ENCODE measurements at places on chromosomes 11 and 22. TPM values are rescaled to one million over a fixed set of nuclear protein-coding genes. Genes with fewer than 3 reads are reported as not detected.

- DNase-seq: no peak
Measured at GRCh38 chr11:68223275-68223674, 10.2 kb upstream of the KMT5B start.

GRCh38 chr22:20777420-20778177 is 3.7 kb downstream of the SERPIND1 start:
- peak; percentile 13 for DNase-seq

- DNase-seq: no peak
Measured at GRCh38 chr11:19263333-19263732, 22.6 kb upstream of the E2F8 start.

GRCh38 chr11:117059611-117060148 is 38.5 kb downstream of the SIK3 start:
- DNase-seq: no peak

DNA sequence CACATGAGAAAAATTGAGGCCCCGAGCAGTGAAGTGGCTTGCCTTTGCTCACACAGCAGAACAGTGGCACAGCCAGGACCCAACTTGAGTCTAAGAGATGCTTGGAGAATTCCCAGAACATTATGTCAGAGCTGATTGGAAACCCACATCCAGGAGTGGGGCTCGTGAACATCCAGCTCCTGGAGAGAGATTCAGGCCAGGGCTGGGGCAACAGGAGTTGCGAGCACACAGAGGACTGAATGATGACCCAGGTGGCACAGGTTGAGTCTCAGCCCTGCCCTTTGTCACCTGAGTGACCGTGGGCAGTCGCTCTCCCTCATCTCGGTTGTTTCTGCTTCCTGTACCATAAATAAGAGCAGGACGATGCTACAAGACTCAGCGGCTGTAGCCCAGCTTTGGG is 102.6 kb downstream of the MYO18B start:
- DNase-seq: no peak

Gene RBX1
- 180 TPM for total RNA-seq

Gene GGTLC2
- total RNA-seq: not detected

Gene MEI1
- not detected for total RNA-seq
